Activated gamma-delta T cell treated with Interleukin-2 at 50 U/mL for 16 hours (primary cell): ENCODE measurements at places on chromosomes 4 and X.

- peak; percentile 35 for DNase-seq
These were observed 586 bp downstream of the BCAP31 start for GRCh38 chrX:153723351-153724251.

GRCh38 chrX:76427560-76428242 lies at the start of gene MAGEE1:
TSS of gene MAGEE1 (plus strand) at chrX:76427710. CDS start at chrX:76427931, 221 bp downstream.
- DNase-seq = peak; percentile 77

DNA sequence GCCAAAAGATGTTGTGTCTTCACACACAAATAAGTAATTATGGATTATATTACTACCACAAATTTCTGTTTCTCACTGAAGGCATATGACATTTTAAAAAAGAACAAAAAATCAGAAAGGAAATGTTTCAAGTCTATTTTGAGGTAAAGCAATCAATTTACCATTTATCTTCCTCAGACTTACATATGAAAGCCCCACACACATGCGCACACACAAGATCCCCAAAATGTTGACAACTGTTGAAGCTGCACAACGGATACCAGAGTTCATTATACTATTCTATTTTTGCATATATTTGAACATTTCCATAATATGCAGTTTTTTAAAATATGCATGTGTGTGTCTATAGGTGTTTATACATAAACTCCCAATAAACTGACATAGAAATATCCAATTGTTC lies 2.7 kb downstream of the LRBA start:
- DNase-seq = no peak

GRCh38 chr4:44319129-44319528 lies 129.5 kb downstream of the KCTD8 start:
- DNase-seq = no peak

DNA sequence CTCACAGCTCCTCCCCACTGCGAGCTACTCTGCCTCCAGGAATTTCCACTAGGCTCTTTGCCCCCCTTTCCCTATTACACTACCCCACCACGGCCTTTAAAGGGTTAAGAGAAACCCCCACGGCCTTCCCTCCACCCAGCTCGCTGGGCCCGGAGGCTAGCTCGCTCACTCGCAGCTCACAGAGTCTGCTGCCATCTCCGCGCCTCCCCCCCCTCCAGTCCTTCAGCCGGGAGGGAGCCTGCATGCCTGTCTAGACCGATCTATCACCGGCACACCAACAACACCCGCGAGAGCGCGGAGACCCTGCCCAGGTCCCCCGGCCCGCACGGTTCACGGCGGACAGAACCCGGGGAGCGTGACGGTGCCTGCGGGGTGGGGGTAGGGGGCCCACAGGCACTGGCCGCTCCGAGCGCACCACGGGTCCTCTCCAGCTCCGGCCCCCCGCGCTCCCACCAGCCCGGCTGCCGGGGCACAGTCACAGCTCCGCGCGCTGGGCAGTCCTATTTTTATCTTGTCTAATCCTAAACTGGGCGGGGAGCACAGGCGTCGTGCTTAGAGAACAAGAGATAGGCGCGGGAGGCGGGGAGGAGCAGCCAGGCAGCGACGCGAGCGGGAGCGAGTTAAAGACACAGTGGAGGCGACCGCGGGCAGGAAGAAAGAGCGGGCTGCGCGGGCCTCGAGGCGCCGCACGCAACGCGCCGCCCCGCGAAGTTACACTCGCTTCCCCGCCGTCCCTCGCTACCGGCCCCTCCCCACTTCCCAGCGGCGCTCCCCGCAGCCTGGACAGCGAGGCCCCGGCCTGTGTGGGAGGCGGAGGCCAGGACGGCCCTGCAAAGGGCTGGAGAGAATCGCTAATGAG lies 3.5 kb downstream of the BCOR start:
- no peak for DNase-seq

DNA sequence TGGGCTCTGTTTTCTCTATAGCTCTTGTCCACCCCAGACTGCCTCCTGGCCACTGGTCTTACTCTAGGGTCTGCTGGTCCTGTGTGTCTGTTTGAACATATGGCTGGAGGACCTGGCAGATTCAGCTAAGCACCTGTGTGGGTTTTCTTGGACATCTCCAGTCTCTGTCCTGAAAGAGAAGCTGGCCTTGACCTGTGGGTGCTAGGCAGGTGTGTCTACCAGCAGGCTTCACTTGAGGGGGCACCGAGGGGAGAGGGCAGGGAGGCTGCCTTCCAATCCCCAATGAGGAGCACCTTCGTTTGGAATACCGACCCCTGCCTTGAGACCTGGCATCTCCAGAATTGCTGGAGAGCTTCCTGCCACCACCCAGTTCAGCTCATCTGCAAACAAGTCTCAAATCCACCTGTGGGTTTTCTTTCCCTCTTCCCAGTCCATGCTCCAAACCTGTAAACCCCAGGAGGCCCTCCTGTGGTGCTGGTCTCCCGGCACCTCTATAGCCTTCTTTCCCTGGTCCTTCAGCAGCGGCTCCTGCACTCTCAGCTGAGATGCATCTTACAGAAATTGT lies 45.2 kb downstream of the HTRA3 start:
- DNase-seq = no peak
